ENCODE measurements at places on chromosomes 5 and 9.

GRCh38 chr9:120892748-120893610 is 16.0 kb upstream of the PHF19 start:
- DNase-seq: no peak

GRCh38 chr5:6482735-6483134 is 34.1 kb downstream of the UBE2QL1 start:
- no peak for DNase-seq

- no peak for DNase-seq
Measured at GRCh38 chr9:84874596-84874995, 205.1 kb downstream of the NTRK2 start.

DNA sequence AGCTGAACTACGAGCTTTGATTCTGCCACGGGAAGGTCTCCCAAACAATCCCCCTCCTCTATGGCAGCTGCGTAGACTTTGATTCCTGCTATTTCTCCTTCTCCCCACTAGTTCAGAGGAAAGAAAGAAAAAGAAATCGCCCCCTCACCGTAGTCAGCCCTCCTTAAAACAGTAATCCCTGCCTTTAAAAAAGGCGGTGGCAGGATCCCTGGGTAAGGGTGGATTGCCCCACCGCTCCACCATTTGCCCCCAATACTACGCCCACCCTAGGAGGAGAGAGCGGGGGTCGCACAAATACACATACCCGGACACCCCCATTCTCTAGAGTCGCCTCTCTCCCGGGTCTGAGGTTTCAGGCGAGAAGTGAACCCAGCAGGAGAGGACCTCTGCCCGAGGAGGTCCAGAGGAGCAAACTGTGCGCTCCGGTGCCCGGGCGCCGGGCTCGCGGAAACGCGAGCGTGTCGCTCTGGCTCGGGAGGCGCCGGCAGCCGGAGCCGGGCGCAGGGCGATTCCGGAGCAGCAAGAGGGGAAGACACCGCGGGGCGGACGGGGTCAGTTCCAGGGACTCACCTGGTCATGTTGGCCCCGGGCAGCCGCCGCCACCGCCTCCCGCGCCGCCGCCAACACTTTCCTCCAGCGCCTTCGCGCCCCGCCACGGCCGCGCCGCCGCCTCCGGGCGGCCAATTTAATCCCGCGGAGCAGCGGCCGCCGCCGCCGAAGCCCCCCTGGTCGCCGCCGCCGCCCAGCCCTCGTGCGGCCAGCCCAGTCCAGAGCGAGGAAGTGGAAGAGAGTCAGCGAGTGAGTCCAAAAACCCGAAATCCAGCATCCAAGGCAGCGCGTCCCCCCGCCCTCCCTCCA is 1057.7 kb upstream of the DMAC1 start:
- no peak for DNase-seq

- no peak for DNase-seq
Measured at GRCh38 chr5:176319827-176320554, 41.6 kb downstream of the KIAA1191 start.

Data from stimulated activated CD4-positive, alpha-beta T cell treated with anti-CD3 and anti-CD28 coated beads, Interleukin-1b, Interleukin-23, amount 100 ng/mL, for 4 hours (primary cell).